ENCODE measurements at places on chromosomes 5 and 9.

- DNase-seq, result no peak
These were observed 48.9 kb downstream of the VAV2 start for GRCh38 chr9:133943036-133943780.

DNA sequence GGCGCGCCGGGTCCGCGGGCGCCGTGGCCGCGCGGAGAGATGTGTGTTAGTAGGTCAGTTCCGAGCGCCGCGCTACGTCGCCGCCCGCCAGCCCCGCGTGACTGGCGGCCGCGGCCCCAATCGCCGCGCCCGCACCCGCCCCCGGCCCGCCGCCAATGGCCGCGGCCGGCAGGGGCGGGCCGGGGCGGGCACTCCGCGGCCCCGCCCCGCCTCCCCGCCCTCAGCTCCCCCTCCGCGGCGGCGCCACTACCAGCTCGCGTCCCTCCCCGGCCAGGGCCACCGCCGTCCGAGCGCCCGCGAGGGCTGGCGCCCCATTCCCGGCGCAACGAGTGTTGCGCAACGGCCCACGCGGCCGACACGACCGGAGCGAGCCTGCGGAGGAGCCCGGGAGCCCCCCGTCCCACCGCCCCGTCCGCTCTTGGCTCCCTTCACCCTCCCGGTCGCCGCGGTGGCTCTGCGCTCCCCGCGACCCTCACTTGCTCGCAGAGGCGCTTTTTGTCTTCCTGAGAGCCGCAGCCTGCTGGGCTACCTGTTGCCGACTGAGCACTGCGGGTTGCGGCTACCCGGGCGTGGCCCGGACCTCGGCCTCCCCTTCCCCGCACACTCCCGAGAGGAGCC is at the start of gene NFIL3:
Gene NFIL3, minus strand, starts transcription at position 48 of the 618 bp plus-strand sequence. CDS start 13,098 bp downstream, outside the sequence.
- peak; percentile 66 for DNase-seq

DNA sequence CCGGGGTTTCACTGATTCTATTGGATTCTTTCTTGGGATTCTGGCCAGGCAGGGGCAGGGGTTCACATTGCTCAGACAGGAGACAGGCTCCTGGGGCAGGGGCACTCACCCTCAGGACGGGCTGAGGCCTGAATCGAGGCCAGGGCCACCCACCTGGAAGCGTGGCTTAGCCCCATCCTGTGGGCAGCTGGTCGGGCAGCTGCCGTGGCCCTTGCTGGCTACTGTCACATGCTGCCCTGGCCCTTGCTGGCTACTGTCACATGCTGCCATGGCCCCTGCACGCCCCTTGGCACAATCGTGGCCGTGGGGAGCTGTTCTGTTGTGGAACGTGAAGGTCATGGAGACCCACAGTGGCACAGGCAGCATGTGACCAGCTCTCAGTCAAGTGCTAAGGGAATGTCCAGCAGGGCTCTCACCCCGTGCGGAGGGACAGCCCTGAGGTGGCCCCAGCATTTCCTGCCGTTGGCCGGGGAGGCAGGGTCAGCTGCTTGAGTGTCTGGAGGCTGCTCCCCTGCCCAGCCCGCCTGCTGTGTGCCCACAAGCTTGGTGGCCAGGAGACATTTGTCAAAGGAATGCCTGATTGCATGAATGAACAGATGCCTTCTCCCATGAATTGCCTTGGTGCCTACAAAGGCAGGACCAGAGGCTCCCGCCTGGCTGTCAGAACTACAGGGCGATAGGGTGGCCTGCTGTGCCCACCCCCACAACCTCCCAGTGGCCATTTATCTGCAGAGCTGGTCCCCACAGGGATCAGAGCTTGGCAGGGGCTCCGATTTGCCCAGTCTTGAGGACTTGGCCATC is 16.9 kb upstream of the TMEM250 start:
- no peak for DNase-seq

- no peak for DNase-seq
These were observed 133.3 kb upstream of the SMARCA2 start for GRCh38 chr9:1881708-1882295.

- DNase-seq, result no peak
These were observed 21.6 kb downstream of the BHMT start for GRCh38 chr5:79133121-79133656.

GRCh38 chr9:94956731-94957130 is 230.2 kb downstream of the AOPEP start:
- no peak for DNase-seq

DNA sequence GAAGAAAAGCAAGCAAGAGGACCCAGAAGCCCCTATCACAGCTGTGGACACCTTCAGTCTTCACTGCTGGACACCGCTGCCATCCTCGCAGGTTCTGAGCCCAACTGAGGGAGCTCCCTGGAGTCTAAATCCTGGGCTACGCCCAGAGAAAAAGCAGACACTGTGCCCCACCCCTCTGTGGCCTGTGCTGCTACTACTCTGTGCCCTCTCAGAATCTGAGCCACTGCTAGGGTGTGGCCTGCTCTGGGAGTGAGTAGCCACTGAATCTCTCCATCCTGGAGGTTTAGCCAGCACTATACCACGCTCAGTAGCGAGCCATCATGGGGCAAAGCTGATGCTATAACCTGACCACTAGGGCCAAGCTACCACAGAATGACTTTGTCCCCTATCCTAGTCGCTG is 338.2 kb downstream of the NPR3 start:
- no peak for DNase-seq

DNA sequence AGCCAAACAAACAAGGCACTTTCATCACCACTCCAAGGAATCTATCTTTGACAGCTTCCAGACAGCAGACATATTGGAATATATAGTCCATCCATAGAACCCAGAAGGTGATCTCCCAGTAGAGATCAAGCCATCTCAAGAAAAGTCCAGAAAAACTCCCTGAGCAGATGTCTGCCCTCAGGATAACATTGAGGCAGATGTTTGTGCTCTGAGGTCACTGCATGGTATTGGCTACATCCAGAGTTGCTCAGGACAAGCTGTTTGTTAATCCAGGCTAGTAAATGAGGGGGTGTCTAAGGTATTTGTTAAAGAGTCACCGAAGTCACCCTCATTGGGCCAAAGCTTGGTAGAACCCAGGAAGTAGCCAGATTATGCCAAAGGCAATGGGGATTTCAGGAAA is 556.3 kb upstream of the KLF4 start:
- DNase-seq, result no peak

DNA sequence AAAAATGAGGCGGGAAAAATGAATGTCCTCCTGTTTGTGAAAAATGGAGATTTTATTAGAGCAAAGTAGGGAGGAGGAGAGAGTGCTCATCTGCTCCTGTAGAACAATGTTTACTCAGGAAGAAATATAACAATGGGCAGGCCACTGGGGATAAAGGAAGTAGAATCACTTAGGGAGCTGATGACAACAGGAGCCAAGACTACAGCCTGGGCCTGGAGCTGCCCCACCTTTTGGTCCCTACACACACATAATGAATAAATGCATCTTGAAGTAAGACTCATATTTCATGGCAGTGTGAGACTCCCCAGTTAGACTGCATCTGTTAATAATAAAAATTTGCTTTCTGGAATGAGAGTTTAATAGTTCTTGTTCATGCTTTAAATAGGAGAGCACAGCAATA is 1939.8 kb downstream of the EFNA5 start:
- no peak for DNase-seq

GRCh38 chr5:102792705-102793104 is 37.6 kb downstream of the PAM start:
- DNase-seq, result no peak

- DNase-seq, result no peak
These were observed 48.3 kb downstream of the TMEFF1 start for GRCh38 chr9:100521282-100521681.

- DNase-seq, result no peak
These were observed 23.4 kb downstream of the SARDH start for GRCh38 chr9:133714606-133715294.

- no peak for DNase-seq
These were observed 75.0 kb upstream of the ICE1 start for GRCh38 chr5:5347442-5347841.

DNA sequence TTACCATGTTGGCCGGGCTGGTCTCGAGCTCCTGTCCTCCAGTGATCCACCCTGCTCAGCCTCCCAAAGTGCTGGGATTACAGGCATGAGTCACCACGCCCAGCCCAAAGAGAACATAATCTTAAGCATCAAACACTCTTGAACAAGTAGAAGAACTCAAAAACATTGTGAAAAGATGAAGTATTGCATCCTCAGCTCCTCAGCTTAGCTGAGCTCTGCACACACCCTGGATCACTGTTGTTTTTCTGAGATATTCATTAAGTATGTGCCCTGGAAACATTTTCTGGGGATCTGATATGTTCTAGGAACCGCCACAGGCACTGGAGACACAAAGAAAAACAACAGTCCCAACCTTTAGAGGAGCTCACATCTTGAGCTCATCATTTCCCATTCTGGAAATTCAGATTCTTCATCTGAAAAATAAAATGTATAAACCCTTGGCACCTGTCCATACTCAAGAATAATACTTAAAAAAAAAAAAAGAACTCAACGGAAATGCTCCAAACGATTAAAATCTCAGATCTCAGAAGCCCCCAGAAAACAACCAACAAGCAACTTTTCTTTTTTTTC is 62.2 kb upstream of the ZNF462 start:
- DNase-seq, result no peak

GRCh38 chr9:27441741-27442070 is 82.4 kb upstream of the IFNK start:
- no peak for DNase-seq

GRCh38 chr9:93592008-93592642 is 15.7 kb downstream of the PHF2 start:
- DNase-seq, result no peak

DNA sequence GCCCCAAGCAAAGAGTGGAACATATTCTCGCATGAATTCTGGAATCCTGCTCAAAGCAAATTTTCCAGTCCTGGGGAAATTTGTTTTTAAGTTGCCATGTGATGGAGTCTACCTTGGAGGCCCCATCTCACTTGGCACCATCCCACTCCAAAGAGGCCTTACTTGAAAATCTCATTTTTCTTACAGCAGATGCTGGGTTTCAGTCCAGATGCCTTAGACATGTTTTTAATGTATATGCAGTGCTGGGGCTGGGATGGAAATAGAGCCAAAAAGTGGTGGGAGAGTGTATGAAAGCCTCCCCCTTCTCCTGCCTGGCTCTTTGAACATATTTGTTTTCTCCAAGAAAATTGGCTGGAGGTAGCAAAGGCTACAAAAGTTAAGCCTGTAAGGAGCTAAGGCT is 493.7 kb downstream of the ENC1 start:
- DNase-seq, result no peak

- DNase-seq, result no peak
These were observed 18.2 kb upstream of the NREP start for GRCh38 chr5:111775224-111775623.

- no peak for DNase-seq
These were observed 7.3 kb upstream of the RGS3 start for GRCh38 chr9:113456235-113456634.

DNA sequence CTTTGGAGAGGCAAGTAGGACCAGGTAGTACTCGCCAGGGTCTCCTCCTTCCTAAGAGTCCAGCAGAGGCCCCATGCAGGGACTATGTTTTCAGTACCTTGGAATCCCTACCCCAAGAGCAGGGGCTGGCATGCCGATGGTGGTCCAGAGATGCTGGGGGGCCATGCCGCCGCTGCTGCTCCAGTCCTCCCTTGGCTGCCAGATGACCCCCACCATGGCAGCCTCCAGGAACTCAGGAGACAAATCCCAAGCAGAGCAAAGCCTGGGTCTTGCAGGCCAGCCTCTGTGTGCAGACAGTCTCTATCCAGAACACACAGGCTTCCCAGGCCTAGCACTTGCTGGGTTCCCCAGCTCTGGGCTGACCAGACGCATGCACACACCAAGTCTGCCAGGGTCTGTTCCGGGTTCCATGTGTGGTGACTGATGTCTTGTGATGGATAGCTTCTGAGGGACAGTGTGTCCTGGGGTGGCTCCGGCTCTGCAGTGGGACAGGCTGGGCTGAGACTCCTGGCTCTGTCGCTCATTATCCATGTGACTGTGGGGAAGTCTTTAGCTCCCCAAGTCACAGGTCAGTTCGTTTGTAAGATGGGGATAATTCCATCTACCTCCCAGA is 127.3 kb downstream of the CRB2 start:
- no peak for DNase-seq

- no peak for DNase-seq
These were observed 497.4 kb upstream of the CYLC2 start for GRCh38 chr9:102497709-102498108.

DNA sequence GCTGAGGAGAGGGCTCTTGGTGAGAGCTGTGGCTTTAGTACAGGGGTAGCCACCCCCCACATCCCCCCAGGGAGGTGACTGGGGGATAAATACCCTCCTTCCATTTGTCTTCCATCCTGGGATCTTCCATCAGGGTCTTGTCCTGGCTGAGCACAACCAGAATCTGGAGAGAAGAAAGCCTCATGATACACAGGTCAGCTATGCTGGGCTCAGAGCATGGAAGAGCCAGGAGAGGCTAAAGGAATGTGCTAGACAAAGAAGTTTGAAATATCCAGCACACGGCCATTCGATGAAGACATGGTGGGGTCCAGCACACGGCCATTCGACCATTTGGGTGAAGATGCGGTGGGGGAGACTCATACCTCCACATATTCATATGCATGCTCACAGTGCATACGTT is 30.0 kb downstream of the ROPN1L start:
- DNase-seq, result no peak

- DNase-seq, result no peak
These were observed 1053.9 kb downstream of the PTPRD start for GRCh38 chr9:9558907-9559306.

- DNase-seq, result no peak
These were observed 336.5 kb downstream of the RFX3 start for GRCh38 chr9:3189113-3189861.

DNA sequence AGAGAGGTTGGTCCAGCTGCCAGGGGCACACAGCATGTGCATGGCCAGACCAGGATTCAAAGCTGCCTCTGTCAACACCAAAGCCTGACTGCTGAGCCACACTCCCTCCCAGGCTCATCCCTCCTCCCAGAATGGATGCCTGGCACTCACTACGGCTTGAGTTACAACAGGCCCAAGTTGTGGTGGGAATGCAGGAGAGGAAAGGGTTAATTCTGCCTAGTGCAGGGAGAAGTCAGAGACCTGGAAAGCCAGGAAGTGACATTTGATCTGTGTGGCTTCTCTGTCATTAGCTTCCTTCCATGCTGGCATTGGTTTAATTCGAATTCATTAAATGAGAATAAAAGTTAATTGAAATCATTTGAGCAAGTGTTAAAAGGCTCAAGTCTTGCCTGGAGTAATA is 150.0 kb downstream of the NSG2 start:
- no peak for DNase-seq

GRCh38 chr5:157566902-157567489 is 8.6 kb downstream of the ADAM19 start:
- no peak for DNase-seq

Data from GM12892 (cell line).